Amygdala (tissue), 56 donors: ENCODE measurements at places on chromosomes 11 and 22.

DNA sequence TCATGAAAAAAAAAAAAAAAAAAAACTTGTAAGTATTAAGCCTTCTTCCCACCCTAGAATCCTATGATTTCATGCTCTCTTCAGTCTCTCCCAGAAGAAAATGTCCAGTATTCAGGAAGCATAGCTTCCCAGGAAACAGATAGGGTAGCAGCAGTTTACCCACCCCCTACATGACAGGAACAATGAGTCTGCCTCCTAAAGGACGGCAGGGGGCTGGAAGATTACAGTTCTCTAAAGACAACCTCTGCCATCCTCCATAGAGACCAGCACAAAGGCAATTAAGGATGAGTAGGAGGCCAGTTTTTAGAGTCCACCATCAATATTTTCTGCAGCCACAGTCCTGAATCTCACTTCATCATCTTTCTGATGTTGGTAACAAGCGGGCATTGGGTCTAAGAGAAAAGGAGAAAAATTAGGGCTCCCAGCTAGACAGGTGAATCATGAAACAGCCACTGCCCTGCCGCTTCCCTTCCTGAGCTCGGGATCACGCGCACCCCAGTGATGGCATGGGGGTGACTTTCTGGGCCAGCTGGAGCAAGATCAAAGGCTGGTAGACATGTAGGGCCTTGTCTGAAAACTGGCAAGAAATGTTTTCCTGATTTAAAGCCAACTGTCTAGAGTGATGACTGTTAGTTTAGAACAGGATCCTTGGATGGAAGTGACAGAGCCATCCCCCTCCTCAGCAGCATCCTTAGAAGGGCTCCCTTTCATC is 322.8 kb downstream of the LARGE1 start:
- DNase-seq: no peak

DNA sequence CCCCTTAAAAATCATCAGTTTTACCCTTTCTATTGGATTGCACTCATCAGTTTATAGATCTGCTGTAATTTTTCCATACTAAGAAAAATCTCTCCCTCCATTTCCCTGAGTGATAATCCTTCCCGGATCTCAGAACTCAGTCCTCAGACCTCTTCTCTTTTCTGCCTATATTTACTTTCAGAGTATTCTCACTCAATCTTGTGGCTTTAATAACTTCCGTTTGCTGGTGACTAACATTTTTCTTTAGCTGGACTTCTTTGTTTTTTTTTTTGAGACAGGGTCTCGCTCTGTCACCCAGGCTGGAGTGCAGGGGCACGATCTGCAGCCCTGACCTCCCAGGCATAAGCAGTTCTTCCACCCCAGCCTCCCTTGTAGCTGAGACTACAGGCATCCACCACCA is 10.4 kb downstream of the ATXN10 start:
- no peak for DNase-seq

GRCh38 chr22:26588729-26589366 is 1.1 kb downstream of the TPST2 start:
- no peak for DNase-seq

- DNase-seq: no peak
Measured at GRCh38 chr11:127564810-127565209, 564.2 kb upstream of the KIRREL3 start.

DNA sequence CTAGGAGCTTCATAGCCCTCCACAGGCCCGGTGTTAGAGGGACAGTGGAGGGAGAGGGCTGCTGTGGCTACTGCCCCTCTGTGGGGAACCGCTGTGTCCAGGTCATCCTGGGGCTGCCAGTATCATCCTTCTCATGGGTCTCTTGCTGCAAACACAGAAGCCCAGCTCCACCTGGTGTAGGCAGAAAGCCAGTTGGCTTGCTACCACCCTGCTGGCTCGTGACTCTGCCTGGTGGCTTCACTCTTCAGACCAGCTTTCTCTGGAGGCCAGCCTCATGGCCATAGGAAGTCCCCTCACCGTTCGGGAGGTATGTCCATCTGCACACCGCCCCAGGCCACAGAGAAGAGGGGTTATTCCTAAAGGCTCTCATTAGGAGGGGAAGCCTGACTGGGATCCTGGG is 19.4 kb upstream of the SUSD2 start:
- DNase-seq: no peak

GRCh38 chr11:12159351-12160099 is 49.1 kb downstream of the MICAL2 start:
- DNase-seq: no peak

DNA sequence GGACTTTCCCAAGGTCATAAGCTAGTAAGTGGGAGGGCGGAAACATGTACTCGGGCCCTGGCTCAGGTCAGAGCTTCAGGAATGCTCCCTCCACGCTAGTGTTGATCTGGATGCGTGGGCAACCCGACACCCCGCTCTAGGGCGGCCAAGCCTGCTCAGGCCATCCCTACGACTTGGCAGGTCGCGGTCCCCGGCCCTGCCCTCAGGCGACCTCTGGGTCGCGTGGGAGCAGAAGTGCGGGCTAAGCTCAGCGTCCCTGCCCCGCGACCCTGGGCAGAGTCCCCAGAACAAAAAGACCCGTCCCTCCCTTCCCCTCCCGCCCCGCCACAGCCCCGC is 781 bp upstream of the TEF start:
- DNase-seq: no peak

DNA sequence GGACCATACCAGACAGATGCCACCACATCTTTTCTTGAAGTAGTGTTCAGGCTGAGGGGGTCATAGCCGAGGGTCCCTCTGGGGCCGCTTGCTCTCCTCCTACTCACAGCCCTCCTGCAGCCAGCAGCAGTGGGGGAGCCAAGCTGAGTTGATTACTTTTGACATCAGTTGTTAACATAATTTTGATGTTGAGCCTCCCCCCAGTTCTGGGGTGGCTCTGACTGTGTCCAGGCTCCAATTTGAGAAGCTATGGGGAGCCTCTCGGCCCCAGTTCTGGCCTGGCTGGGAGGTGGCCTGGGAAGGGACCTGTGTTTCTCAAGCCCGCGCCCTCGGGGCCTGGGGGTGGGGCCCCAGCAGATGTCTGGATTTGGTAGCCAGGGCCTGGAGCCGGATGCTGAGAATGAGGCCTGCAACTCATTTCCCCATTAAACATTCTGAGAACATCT is 47.9 kb downstream of the KCNQ1OT1 start:
- DNase-seq: no peak

- DNase-seq: no peak
Measured at GRCh38 chr11:7498193-7498592, 12.9 kb downstream of the OLFML1 start.

- DNase-seq: no peak
Measured at GRCh38 chr22:38881464-38881871, 9.5 kb upstream of the CBX6 start.

DNA sequence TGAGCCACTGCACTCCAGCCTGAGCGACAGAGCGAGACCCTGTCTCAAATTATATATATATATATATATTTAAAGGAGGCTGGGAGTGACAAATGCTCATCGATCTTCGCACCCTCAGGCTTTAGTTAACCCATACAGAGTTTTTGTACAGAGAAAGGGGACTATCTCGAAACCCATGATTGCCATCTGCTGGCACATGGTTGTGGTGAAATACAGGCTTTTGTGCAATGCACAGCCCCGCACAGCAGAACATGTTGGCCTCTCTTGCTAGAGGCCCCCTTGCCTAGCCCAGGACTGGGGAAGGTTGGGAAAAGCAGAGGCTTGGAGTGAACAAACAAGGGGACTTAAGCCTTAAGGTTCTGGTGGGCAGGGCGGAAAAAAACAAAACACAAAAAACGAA is 3.6 kb downstream of the MYBPC3 start:
- DNase-seq: no peak

DNA sequence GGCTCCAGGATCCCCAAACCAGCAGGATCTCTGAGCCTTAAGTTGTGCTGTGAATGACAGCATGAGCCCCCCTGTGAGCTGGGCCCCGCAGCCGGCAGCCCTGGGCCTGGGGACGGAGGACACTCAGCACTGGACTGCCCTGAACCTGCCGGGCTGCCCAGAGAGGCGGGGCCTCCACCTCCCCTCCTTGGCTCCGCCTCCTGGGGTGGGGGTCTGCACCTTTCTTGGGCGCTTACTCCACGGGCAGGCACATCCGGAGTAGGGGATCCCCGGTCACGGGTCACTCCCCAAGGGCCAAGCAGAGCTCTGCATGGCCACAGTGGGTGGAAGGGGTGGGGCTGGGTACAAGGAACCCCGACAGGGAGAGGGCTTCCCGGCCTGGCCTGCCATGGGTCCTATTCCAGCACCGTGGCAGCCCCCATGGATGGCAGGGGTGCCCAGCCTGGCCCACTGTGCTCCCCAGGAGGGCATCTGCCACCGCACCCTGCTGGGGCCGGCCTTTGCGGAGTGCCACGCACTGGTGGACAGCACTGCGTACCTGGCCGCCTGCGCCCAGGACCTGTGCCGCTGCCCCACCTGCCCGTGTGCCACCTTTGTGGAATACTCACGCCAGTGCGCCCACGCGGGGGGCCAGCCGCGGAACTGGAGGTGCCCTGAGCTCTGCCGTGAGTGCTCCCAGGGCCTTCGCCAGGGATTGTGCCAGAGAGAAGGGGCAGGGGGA is 5.4 kb downstream of the MUC5B start:
- no peak for DNase-seq

DNA sequence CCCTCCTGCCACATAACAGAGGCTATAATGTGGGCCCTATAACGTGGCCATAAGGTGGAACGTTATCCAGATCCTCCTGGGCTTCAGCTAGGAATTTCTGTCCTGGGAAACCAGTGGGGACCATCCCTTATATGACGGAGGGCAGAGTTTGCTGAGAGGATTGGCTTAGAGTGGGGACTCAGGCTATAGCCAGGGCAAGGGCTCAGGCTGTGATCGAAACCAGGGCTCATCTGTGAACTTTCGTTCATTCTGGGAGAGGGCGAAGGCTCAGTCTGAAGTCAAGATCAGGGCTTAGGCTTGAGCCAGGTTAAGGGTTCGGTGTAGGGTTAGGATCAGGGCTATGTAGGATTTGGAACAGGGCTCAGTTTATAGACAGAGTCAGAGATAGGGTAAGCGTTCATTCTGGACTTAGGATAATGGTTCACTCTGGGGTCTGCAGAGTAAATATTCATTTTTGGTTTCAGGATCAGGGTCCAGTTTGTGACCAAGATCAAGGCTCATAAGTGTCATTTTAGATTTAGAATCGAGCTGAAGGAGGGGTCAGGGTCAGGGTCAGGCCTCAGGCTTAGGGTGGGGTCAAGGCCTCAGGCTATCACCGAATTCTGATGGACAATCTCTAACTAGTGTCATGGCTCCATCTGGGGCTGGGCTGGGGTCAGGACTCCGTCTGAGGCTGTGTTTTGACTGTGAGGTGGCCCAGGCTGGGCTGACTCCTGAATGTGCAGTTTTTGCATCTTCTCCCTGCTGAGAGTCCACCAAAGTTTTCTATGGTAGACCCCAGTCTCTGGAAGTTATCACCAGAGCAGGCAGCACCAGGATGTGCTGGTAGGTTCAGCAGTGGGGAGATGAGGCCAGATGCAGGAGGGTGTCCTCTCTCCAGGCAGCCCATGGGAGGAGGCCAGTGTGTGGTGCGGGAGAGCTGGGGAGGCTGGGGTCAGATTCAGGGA is 33.9 kb upstream of the SOX10 start:
- DNase-seq: no peak

GRCh38 chr11:3944198-3944597 is 88.7 kb downstream of the STIM1 start:
- DNase-seq: no peak

DNA sequence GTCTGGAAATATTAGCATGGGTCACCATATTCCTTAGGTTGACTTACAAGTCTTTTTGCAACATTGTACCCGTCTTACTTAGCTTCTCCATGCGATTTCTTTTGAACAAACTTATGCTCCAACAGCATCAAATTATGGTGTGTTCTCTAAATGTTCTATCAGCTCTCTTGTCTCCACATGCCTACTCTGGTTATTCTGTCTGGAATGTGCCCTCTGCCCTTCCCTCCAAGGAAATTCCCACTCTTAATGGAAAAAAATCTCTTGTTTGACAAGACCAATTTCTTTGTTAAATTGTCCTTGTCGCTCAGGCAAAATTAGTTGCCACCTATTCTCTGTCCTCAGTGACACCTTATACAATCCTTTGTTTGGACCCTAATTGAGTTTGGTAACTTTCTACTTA is 522.8 kb upstream of the LUZP2 start:
- no peak for DNase-seq

DNA sequence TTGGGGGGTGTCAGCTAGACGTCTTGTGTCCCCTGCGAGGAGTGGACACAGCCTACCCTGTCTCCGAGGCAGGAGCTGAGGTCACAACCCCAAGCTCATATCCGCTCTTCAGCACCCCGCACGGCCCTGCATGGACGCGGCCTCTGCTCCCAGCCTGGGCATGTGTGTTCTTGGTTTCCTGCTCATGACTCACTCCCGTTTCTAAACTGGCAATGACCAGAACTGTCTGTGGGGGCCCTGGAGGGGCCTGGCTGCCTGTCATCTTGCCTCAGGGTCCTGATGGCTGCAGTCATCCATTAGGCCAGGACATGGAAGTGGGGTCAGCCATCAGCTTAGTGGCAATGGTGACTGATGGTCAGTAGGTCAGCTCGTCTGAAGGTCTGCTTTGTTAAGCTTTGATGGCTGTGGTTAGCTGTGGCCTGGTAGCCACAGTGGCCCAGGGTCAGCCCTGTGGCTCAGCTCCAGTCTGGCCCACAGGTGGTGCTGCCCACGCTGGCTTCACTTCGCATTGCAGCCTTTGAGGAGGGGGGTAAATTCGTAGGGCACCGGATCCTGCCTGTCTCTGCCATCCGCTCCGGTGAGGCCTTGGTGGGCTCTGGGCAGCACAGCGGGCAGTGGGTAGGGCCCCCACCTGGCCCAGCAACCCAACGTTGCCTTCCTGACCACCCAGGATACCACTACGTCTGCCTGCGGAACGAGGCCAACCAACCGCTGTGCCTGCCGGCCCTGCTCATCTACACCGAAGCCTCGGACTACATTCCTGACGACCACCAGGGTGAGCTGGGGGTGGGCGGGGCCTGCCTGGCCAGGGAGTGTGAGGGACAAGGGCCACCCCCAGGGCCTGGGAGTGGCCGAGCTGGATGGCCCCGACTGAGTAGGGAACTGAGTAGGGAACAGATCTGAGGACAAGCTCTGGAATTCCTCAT is 12.0 kb downstream of the PLCB3 start:
- DNase-seq: no peak

GRCh38 chr11:43943372-43943930 is 1.0 kb downstream of the C11orf96 start:
- DNase-seq: no peak
